ENCODE measurements at places on chromosomes 16 and 17.
A peak's percentile ranks its signal among the peaks of the same experiment; 100 is the strongest.

- DNase-seq, result no peak
These were observed 127.5 kb downstream of the CLEC16A start for GRCh38 chr16:11071829-11072228.

GRCh38 chr17:7136266-7136877 is 21.8 kb upstream of the ASGR2 start:
- DNase-seq, result peak; percentile 79

GRCh38 chr16:177981-178667 is 1.6 kb downstream of the HBA1 start:
- no peak for DNase-seq

DNA sequence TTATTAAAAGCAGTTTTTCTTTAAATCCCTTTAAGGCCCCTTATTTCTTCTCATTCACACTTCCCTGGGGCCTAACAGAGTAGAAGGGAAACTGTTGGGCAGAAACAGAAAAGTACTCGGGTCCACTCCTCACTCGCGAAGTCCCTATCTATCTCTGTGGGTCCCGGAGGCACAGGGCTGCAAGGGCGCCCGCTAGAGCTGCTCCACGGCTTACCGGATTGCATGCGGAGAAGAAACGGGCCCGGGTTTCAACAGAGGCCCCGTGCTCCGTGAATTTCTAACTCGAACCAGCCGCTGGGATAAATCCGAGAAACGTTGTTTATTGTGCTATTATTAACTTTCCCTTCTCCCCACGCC is 4.3 kb downstream of the CBLN1 start:
- DNase-seq, result no peak

GRCh38 chr17:53100126-53100525 is 722.6 kb upstream of the KIF2B start:
- DNase-seq, result no peak

DNA sequence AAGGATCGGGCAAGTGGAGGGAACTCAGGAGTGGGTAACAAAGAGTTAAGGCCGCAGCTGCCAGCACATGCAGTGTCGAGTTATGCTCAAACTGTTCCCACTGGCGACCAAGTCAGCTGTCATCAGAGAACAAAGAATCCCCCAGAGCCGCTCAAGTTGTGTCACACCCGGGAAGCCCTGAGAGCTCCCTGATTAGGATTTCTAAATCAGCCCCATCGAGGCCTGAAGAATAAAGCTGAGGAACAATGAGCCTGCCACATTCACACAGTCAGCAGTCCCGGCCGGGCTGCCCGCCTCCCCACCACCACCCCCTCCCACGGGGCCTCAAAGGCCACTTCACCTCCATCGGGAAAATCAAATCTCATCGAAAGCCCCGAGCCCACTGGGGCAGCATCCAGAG is 84.5 kb downstream of the SOX9 start:
- no peak for DNase-seq

- no peak for DNase-seq
These were observed 26.9 kb downstream of the RPRML start for GRCh38 chr17:46952115-46952514.

DNA sequence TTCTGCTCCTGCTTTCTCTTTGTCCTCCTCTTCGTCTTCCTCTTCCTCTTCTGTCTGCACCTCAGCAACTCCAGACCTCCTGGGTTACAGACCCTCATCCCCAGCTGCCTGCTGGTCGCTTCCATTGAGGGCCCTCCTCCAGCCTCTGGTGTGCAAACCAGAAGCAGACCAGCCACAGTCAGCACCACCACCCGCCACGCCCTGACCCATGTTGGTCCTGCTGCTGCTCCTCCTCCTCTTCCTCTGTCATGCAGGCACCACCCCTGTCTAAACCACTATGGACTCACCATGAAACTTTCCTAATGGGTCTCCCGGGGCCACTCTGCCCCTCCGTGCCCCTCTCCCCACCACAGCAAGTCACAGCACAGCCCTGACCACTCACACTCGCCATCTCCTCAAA is 11.4 kb upstream of the OGFOD3 start:
- DNase-seq, result no peak

GRCh38 chr16:19810817-19811731 is 73.6 kb downstream of the GPRC5B start:
- no peak for DNase-seq

- no peak for DNase-seq
These were observed 6.4 kb downstream of the TEKT5 start for GRCh38 chr16:10688291-10688690.

DNA sequence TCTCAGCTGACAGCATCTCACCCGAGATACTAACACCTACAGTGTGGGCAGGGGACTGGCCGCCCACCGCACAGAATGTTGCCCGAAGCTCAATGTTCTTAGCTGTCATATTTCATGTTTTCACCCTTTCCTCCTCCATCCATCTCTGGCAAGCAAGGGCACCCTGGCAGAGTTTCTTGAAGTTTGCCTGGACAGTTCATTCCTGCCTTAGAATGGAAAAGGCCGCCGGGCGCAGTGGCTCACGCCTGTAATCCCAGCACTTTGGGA is 37.6 kb upstream of the TEX2 start:
- DNase-seq, result no peak

DNA sequence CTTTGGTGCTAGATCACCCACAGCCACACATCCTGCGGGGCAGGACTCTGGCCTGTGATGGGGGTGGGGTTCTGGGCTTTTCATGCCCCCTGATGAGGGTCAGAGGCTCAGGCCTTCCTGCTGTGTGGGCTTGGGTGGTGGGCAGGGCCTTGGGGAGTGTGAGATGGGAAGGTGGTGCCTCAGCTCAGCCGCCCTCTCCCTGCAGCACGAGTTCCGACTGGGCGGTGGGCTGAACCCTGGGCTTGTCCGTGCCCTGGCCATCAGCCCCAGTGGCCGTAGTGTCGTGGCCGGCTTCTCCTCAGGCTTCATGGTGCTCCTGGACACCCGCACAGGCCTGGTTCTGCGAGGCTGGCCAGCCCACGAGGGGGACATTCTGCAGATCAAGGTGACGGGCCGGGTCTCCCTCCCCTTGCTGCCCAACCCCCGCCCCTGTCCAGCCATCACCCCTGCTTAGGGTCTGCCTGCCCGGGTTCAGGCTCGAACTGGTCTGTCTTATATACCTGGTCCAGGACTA is 6.8 kb upstream of the SERPINF2 start:
- DNase-seq, result no peak

Data from hematopoietic multipotent progenitor cell (in vitro differentiated cells).